Activated naive CD4-positive, alpha-beta T cell treated with anti-CD3 and anti-CD28 coated beads, Interleukin-2, amount 50 U/mL, for 16 hours (primary cell): ENCODE measurements at places on chromosomes 1 and 21.

DNA sequence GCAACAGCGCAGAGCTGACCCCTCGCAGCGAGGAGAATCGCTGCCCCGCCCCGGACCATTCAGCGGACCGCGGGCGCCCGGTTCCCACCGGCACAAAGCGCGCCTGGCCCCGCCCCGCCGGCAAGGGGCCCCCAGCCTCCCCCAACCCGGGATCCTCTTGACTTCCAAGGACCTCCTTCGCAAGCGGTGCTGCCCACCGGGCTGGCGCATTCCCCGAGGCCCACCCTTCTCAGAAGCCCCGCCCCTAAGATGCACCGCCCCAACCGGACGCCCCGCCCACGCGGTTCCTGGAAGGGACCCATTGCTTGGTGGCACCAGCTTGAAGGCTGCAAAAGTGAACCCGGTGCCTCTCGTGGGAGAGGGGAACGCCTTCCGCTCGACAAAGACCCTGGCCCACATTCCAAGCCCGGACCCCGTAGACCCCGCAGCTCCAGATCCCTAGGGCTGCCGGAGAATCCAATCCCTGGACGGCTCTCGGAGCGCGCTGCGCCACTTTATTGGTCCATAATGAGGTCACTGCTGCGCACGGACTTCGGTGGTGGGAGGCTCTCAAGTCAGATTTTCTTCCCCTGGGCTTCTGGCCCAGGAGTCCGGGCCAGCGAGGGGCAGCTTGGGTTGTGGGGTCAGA lies 2.0 kb downstream of the HES3 start:
- peak; percentile 36 for DNase-seq

DNA sequence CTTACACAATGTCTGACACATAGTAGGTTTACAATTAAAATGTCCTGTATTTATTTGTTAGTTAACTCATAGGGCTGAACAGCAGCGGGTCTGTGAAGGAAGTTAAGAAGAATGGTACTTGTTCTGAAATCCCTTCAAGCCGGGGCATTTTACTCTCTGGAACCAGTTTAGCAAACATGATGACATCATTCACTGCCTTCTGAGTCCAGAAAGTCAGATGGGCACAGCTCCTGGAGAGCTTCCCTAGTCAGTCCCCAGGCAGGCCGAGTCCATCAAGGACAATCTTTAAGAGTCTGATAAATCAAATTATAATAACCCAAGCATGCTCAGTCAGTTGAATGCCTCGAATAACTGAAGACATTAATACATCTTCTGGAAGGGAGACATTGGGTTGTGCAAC lies 125.4 kb upstream of the DAB1 start:
- no peak for DNase-seq

GRCh38 chr1:161921990-161922389 lies 101.7 kb downstream of the OLFML2B start:
- DNase-seq = no peak

GRCh38 chr1:175154629-175155472 lies 37.7 kb downstream of the KIAA0040 start:
- DNase-seq = peak; percentile 76

DNA sequence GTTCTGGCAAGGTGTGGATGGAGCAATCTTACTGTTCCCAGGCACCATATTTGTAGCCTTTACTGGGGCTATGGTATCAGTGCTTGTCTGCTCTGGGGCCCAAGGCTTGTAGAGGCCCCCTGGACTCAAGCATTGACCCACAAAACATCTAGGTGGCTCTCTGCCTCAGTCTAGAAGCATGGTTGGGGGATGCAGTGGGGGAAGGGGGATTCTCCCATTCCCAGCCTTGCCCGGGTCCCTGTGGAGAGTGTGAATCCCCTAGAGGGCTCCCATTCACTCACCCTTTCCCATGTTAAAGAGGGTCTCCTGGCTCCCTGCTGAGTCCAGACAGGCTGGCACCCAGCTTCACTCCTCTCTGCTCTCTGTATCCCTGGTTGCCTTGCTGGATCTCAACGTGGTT lies 28.2 kb upstream of the DIRAS3 start:
- no peak for DNase-seq

DNA sequence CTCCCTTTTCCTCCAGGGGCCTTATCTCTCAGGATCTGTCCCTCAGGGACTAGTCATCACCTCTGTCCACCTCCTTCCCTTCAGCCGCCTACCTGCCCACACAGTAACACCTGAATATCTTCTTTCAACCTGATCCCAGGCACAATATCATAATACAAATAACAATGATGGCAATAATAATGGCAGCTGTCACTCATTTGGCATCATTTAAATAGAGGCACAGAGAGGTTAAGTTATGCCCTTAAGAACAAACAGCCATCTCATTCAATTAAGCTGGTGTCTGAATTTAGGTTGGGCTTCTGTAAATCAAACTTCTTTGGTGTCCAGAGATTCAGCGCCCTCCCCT lies 47.5 kb downstream of the AHDC1 start:
- no peak for DNase-seq

GRCh38 chr1:53430779-53431178 lies 28.4 kb upstream of the DMRTB1 start:
- DNase-seq = no peak

DNA sequence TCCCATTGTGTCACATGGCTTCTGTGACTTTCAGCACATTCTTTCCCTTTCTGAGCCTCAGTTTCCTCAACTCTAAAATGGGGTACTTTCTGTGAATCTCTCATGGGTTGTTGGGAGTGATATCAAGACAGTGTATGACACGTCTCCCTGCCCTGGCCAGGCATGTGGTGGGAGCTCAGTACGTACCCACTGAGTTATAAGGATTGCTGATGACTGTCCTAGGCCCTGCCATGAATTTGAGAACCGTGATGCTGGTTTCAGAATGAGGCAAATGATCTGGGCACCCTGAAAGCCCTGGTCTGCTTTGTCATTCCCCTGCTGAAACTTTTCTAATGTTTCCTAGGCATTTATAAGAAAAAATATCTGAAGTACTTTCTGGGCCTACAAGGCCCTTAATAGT lies 3.6 kb downstream of the ZNF362 start:
- DNase-seq = no peak

DNA sequence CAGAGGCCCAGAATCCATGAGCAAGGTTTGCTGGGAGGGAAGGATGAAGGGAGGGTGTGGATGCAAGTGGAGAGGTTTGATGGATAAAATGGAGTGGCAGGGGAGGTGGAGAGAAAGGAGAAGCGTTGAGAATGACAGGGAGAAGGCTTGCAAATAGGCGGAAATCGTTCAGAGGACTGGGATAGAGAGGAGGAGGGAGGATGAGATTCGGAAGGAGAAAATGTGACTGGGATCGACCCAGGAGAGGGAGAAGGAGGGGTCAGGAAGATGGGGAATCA lies 376 bp downstream of the AVPR1B start:
- no peak for DNase-seq

- no peak for DNase-seq
Measured at GRCh38 chr1:64470665-64471217, 812 bp downstream of the CACHD1 start.

- no peak for DNase-seq
Measured at GRCh38 chr21:41222247-41223068, 54.5 kb downstream of the BACE2 start.

- DNase-seq = no peak
Measured at GRCh38 chr21:36059823-36060158, 535 bp downstream of the SETD4 start.

- DNase-seq = no peak
Measured at GRCh38 chr1:119646521-119647227, 1.4 kb downstream of the ZNF697 start.

DNA sequence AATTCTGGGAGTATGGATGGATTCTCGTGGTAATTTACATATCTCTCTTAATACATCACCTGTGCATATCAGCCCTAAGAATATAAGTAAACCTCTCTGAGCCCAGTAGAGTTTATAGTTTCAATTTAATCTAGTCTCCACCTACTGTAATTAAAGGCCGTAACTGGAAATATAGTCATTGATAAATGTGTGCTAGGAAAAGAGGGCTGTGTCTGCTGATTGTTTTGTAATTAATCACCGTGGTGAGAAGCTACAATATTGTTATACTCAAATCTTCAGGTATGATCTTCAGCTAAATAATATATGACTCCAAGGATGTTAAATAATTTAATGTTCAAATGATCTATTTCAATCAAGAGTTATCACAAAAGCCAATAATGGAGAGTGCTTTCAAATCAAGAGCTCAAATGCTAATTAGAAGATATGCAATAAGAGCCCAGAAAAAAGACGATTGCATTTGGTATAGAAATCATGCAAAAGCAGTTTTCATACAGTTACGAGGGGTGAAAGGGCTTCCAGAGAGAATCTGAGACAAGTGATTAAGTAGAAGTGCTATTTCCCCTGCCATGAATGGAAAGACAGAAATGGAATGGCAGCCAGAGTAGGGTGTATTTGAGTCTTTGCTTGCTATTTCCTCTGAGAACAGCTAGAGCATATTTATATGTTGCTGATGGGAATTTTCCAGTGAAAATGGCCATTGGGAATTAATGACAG lies 1134.3 kb downstream of the NCAM2 start:
- no peak for DNase-seq

GRCh38 chr1:40270152-40270834 lies 12.3 kb downstream of the ZMPSTE24 start:
- no peak for DNase-seq

GRCh38 chr1:172382406-172382805 lies 38.1 kb upstream of the C1orf105 start:
- no peak for DNase-seq

GRCh38 chr1:206112600-206113301 lies 4.4 kb downstream of the AVPR1B start:
- no peak for DNase-seq

- no peak for DNase-seq
Measured at GRCh38 chr1:41955461-41956159, 36.9 kb upstream of the HIVEP3 start.

- DNase-seq = no peak
Measured at GRCh38 chr1:34057347-34058130, 107.5 kb downstream of the CSMD2 start.

DNA sequence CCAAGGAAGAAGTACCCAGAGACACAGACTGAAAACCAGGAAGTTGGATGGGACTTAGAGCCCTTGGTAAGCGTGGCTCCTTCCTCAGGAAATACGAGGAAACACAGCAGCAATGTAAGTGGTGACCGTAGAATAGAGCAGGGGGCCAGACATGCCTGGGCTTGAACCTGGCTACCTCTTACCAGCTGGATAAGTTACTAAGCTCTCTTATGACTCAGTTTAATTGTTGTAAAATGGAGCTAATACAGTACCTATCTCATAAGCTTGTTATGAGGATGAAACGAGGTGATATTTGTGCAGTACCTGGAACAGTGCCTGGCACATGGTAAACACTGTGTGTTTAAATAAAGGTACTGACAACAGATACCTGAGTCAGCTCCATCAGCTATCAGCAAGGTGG lies 19.2 kb downstream of the EBNA1BP2 start:
- no peak for DNase-seq

DNA sequence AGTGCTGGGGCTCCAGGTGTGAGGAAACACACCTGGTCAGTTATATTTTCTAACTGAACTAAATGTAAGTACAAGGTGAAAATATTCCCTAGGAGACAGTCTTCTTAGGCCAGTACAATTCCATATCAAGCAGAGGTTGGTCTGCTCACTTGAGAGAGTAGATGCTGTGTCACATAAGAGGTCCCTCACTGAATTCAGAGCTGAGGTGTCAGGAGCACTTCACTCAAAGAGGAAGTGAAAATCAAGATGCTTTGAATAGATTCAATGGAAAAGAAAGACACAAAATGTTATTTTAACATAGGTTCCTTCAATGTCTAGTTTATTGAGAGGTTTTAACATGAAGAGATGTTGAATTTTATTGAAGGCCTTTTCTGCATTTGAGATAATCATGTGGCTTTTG lies 4.3 kb upstream of the FCRL3 start:
- DNase-seq = no peak

DNA sequence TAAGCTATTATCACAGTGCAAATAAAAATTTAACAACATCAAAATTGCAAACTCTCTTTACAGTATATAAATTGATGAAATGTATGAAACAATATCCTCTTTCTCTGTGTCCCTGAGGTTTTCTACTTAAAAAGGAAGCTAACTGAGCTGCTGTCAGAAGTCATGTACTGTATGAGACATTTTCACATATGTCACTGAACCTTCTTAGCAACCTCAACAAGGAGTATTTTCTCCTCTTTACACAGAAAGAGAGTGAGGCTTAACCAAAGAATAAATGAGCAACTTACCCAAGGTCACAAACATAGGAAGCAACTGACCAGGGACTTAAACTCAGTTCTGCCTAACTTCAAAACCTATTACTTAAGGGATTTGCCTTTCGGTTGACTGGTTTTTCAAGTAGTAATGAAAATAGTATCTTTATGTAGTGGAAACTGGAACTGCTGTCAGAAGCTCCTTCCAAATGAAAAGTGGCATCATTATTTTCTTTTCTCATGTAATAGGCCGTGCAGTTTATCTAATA lies 288.9 kb downstream of the LRRIQ3 start:
- no peak for DNase-seq

DNA sequence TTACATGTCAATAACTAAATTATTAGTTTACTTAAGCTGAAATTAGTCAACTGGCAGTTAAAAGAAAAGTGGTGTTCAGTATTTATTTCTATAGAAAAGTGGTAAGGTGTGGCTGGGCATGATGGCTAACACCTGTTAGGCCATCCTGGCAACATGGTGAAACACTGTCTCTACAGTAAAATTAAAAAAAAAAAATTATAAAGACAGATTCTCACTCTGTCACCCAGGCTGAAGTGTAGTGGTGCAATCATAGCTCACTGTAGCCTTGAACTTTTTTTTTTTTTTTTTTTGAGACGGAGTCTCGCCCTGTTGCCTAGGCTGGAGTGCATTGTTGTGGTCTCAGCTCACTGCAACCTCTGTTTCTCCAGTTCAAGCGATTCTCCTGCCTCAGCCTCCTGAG lies 32.9 kb downstream of the WNT4 start:
- DNase-seq = no peak

DNA sequence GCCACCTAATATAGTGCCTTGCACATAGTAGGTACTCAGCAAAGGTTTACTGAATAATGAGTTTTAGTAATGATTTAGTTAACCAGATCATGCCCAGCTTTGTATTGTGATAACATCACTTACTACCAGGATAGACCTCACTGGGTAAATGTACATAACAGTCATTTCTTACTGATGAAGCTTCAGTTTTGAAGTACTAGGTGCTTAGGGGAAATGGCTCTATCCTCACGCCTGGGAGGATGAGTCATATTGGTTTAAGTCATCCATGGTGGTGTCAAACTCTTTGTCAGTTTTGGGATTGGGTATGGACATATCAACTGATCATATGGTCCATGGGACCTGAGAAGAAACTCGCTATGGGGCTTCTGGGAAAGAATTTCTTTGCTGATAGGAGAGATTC lies 90.6 kb upstream of the USP24 start:
- no peak for DNase-seq

DNA sequence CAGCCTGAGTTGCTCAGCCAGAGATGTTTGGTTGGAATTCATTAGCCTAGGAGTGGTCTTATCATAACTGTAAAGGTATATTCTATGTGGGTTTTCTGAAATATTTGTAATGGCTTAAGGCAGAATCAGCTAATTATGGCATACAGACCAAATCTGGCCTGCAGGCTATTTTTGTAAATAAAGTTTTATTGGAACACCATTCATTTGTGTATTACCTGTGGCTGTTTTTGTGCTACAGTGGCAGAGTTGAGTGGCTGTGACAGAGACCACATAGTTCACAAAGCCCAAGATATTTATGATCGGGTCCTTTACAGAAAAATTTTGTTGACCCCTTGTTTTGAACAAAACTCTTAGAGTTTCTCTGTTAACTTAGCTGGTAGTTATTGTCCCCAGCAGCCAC lies 7.4 kb upstream of the DDOST start:
- DNase-seq = no peak
